ENCODE measurements at places on chromosomes 6 and 20. TPM values are rescaled to one million over a fixed set of nuclear protein-coding genes. Genes with fewer than 3 reads are reported as not detected.
A peak's percentile ranks its signal among the peaks of the same experiment; 100 is the strongest.

DNA sequence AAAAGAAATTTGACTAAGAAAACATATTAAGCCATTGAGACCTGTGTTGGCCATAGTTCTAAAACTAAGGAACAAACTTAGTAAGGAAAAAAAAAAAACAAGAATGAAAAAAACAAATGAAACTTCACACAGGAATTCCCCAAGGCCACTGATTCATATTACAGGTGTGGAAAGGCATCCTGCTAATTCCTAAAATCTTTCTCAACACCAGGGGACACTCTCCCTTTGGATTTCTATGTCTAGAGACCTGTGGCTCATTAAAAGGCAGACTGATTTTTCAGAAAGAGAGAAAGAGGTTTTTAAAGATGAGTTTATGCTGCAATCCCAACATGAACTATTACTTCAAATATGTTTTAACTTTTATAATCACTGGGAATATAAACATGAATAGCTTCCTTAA is at the start of gene OR12D1:
TSS of gene OR12D1 (plus strand) at position 341 of the 400 bp plus-strand sequence.
- no peaks in the 10 kb centered on the region for H3K27me3 ChIP-seq
- H3K36me3 ChIP-seq: no peaks in the 10 kb centered on the region
- no peak within 1 kb of the TSS for H3K4me3 ChIP-seq
- no peak within 1 kb of the TSS for H3K27ac ChIP-seq
- no peaks in the 10 kb centered on the region for H3K4me1 ChIP-seq
- DNase-seq: no peak

- H3K4me1 ChIP-seq: no peaks in the 10 kb centered on the region
- DNase-seq: no peak
- H3K36me3 ChIP-seq: no peaks in the 10 kb centered on the region
- H3K4me3 ChIP-seq: no peak overlapping the region
These were observed 48.1 kb downstream of the ERMARD start for GRCh38 chr6:169799474-169799926.

Gene FAM209B
- total RNA-seq: not detected

Gene AGPAT4
- total RNA-seq: 0.07 TPM

GRCh38 chr6:157558049-157558448 is 177.1 kb downstream of the ZDHHC14 start:
- no peak overlapping the region for H3K27ac ChIP-seq
- no peak for DNase-seq
- no peaks in the 10 kb centered on the region for H3K36me3 ChIP-seq
- H3K27me3 ChIP-seq: no peaks in the 10 kb centered on the region
- no peak overlapping the region for H3K4me3 ChIP-seq

Gene BCAS1
- total RNA-seq: 4.0 TPM

GRCh38 chr20:37339208-37339607 is 6.7 kb upstream of the SRC start:
- no peak overlapping the region for H3K4me3 ChIP-seq
- H3K36me3 ChIP-seq: no peaks in the 10 kb centered on the region
- no peak overlapping the region for H3K27ac ChIP-seq
- H3K27me3 ChIP-seq: no peaks in the 10 kb centered on the region
- H3K4me1 ChIP-seq: peaks cover 36% of the 10 kb centered on the region

Gene MOG
- total RNA-seq: not detected

DNA sequence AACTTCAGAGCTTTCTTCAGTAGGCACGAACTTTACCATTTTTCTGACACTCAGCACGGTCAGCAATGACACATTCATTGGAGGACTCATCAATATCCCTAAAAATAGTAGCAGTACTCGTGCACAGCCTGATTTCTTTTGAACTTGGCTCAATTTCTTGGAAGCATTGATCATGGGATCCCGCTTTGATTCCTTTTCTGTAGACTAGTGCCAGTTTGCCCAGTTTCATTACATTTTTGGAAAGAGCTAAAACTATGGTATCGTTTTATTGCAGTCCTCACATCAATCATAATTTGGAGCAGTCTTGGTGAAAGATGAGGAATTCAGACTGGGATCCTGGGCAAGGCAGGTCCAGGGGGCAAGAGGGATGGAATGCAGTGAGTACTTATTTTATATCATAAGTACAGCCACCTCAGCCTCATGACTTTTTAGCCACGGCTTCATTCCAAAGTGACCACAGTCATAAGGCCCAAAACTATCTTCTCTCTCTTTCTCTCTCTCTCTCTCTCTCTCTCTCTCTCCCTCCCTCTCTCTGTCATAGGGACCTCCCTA is 170.9 kb upstream of the AKAP12 start:
- no peak for DNase-seq
- peaks cover 66% of the 10 kb centered on the region for H3K4me1 ChIP-seq
- H3K27me3 ChIP-seq: no peaks in the 10 kb centered on the region
- H3K27ac ChIP-seq: peak overlapping the region; percentile 98
- H3K4me3 ChIP-seq: peak overlapping the region; percentile 37
- peaks cover 10% of the 10 kb centered on the region for H3K36me3 ChIP-seq

Gene RIMS4
- total RNA-seq: 0.13 TPM

Gene TPD52L1
- total RNA-seq: 184 TPM

Gene TFAP2D
- not detected for total RNA-seq

- peaks cover 5% of the 10 kb centered on the region for H3K4me1 ChIP-seq
- no peaks in the 10 kb centered on the region for H3K27me3 ChIP-seq
These were observed 903.7 kb downstream of the TFAP2A start for GRCh38 chr6:9511157-9511556.

Gene GABRR1
- not detected for total RNA-seq

DNA sequence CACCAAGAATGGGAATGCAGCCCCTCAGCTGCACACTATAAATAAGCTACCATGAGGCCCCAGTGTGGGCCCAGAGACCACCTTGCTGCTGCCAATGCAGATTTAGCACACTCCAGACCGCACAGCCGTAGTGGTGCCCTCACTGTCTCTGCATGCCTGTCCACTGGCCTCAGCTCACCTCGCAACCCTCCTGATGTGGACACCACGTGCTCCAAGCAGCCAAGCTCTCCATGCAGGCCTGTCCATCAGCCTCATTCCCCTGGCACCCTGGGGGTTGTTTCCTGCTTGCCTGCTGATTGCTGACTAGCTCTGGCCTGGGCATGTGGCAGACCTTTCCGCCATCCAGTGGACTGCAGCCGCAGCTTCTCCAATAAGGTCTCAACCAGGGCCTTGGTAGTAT is 36.2 kb downstream of the ZBTB9 start:
- no peak overlapping the region for H3K27ac ChIP-seq
- H3K4me3 ChIP-seq: no peak overlapping the region
- no peak for DNase-seq
- no peaks in the 10 kb centered on the region for H3K36me3 ChIP-seq
- no peaks in the 10 kb centered on the region for H3K4me1 ChIP-seq
- 0 out of 2 replicates have a peak, but pooled peaks cover 4% of the 10 kb centered on the region for H3K27me3 ChIP-seq

Gene NKAPL
- total RNA-seq: not detected

Gene MYBL2
- total RNA-seq: 152 TPM

DNA sequence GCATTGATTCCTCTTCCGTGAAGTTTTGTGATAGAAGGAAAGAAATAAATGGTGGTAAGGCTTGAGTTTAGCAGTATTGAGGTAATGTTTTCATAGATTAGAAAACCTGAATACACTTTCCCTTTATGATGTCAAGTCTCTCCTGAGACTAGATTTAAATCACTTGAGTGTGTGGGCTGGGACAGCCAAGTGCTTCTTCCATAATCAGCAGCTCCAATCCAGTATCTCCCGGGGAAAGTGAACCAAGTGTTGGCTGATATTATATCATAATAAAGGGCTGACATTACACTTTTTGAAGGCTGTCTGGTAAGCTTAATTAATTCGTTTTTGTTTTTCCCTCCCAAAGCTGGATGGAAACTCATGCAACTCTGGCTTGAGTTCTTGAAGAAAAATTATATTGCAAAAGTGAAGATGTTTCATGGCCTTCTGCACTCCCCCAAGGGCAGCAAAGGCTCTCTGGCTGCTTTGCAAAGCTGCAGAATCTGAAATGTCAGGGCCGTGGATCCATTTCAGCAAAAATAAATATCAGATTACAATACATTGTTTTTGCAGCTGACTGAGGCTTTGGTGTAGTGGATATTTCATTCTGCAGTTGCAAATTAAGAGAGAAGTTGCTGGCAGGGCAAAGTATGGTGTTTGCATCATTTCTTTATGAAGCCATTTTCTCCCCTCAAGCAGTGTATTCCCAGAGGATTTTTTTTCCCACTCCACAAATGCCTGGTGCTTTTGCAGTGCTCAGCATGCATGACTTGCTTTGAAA is 101.2 kb downstream of the MKKS start:
- H3K4me3 ChIP-seq: no peak overlapping the region
- no peaks in the 10 kb centered on the region for H3K4me1 ChIP-seq
- no peak overlapping the region for H3K27ac ChIP-seq
- no peak for DNase-seq
- no peaks in the 10 kb centered on the region for H3K36me3 ChIP-seq
- H3K27me3 ChIP-seq: no peaks in the 10 kb centered on the region

Data from PC-9 (cell line).